Activated CD4-positive, alpha-beta T cell treated with anti-CD3 and anti-CD28 coated beads for 4 hours (primary cell): ENCODE measurements at places on chromosomes 5 and 9.

- DNase-seq, result no peak
Observed at GRCh38 chr5:88734191-88734640, 148.8 kb downstream of the MEF2C start.

DNA sequence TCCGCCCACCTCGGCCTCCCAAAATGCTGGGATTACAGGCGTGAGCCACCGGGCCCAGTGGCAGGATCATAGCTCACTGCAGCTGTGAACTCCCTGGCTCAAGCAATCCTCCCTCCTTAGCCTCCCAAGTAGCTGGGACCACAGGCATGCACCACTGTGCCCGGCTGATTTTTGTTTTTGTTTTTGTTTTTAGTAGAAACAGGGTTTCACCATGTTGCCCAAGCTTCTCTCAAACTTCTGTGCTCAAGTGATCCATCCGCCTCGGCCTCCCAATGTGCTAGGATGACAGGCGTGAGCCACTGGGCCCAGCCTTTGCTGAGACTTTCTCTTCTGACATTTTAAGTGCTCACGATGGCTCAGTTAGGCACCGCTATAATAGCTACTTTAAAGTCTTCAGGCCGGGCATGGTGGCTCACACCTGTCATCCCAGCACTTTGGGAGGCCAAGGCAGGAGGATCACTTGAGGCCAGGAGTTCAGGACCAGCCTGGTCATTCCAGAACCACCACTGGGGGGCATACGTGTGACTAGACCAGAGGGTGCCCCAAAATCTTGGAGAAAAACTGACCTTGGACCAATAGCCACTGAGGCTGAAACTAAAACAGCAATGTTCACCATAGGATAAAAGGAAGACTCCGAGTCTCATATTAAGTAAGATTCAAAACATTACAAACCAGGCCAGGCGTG lies 3.1 kb upstream of the ENTPD8 start:
- no peak for DNase-seq

- no peak for DNase-seq
Observed at GRCh38 chr5:147482706-147483180, 27.1 kb downstream of the DPYSL3 start.

- DNase-seq, result no peak
Observed at GRCh38 chr9:81156381-81156780, 533.0 kb downstream of the TLE1 start.

DNA sequence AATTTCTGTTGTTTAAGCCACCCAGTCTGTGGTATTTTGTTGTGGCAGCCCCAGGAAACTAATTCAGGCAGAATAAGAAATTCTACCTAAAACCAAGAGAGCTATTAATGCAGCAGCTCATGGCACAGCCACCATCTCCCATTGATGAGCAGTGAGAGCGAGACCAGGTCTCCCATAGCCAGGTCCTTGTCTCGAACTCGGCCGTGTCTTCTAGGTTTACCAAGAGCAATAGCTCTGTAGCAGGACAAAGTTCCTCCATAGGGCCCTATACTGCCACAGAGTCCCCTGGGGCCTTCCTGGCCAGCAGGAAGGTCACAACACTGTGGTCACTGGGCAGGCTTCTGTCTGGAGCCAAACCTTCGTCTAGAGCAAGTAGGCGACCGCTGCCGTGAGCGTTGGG lies 34.5 kb upstream of the TJP2 start:
- DNase-seq, result no peak

DNA sequence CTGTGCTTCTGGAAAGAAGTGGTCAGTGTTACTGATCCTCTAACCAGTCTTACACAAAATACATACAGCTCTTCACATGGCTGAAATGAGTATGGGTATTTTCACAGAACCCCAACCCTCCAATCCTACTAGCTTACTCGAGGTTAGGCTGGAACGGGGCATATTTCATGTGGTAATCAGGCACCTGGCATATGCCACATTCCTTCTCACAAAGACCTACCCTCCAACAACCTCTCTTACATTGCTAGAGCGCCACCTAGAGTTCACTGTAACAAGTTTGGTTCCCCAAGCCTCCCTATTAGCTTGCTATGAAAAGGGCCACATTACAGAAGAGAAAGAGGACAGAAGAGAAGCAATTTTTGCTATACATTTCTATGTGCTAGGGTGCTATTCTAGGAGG lies 597.3 kb downstream of the PRELID2 start:
- DNase-seq, result no peak

GRCh38 chr5:91018712-91019371 lies 364.3 kb downstream of the ARRDC3 start:
- no peak for DNase-seq

DNA sequence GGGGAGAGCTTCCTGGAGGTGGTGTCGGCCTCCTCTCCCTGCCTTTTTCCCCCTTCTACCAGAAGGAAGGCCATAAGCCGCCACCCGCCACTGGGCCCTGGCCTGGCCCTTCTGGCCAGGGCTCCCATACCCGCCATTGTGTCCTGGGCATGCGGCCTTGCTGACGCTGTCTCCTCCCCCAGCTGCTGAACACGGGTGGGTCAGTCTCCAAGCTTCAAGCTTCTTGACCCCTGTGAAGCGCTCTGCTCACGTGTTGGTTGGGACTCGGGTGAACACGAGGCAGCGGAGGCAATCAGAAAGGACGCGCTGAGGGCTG lies 24.2 kb upstream of the UBAC1 start:
- DNase-seq, result no peak

DNA sequence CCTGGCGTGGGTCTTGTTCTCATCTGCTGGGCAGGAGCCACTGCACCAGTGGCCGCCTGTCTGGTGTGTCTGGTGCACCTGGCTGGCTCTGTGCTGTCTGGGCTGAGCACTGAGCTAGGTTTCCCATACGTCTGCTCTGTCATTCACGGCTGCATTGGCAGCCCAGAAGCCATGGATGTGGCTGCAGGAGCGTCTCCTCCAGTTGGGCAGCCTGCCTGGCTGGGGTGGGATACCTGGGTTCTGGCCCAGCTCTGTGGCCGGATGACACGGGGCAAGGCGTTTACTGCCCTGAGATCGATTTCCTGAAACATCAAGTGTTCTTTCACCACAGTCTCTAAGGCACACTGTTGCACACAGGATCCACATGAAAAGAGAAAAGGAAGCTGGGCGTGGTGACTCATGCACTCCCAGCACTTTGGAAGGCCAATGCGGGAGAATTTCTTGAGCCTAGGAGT lies 25.5 kb upstream of the SLC25A51 start:
- DNase-seq, result no peak

DNA sequence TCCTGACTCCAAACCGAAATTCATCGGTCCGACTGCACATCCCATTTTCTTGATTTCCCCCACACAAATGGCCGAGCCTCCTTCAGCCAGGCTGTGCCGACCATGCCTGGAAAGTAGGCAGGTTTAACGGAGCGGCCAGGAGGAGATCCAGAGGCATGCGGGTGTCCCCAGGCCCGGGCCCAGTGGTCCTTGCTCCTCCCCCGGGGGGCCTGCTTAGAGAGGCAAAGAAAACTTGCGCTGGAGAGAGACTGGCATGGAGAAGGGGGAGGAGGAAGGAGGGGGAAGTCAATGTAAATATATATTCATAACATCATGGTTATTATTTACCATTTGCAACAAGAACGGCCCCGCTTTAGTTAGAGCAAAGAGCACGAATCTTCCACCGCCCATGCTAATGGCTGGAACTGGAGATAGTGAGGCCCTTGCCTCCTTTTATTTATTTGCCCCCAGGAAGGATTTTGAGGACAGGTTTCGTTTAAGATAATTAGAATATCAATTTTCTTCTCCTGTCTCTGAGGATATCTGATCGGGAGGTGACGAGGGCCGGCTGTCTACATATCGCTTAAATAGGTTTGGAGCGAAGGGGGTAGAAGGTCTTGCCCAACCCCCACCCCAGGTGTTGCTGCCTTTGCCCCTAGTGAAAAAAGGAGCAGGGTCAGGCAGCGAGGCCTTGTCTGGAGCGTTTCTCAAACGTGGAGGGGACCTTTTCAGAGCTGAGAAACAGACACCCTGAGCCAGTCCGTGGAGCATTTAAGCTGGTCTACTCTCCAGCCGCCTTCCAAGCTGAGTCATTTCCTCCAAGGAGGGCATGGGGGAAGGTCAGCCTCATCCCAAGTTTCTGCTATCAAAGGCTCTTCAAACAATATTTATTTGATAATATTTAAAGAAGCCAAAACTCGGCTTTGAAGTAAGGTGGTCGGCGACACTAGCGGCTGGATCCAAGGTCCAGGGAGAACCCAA lies 2.5 kb downstream of the BARHL1 start:
- DNase-seq, result no peak

DNA sequence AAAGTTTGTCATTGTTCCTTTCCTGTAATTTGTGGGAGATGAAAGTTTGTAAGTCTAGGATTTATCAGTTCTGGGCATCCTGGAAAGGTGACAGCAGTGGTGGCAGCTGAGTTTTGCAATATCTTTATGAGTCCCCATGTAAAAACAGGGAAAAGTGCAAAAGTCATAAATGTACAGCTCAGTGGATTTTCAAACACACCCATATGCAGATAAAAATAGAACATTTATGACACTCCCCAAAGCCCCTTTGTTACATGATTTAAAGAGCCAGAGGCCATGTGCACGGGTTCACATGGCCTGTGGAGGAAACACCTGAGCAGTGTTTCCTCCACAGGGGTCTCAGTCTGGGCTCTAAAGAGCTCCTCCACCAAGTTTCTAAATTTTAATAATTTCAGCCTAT lies 6.3 kb downstream of the TMEM38B start:
- DNase-seq, result no peak

DNA sequence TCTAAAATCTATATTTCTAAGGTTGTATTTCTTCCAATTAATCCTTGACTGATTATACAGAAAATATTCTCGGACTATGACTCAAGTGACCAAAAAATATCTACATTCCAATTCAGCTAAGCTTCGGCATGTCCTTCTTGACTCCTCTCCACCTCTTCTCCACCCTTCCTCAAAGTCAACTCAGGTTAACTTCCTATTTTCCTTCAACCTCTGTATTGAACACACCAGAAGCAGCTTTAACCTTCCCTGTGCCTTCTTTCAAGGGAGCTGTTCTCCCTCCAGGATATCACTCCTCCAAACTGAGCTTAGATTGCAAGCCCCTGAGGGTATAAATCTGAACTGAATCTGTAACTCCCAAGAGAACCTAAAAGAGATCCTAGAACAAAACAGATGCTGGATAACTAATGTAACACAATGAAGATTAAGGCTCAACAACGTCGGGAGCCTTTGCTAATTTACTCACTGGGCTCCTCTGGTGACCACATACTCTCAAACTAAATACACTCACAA lies 1.1 kb downstream of the SLCO4C1 start:
- DNase-seq, result no peak

- no peak for DNase-seq
Observed at GRCh38 chr9:7935681-7936080, 136.1 kb upstream of the DMAC1 start.

DNA sequence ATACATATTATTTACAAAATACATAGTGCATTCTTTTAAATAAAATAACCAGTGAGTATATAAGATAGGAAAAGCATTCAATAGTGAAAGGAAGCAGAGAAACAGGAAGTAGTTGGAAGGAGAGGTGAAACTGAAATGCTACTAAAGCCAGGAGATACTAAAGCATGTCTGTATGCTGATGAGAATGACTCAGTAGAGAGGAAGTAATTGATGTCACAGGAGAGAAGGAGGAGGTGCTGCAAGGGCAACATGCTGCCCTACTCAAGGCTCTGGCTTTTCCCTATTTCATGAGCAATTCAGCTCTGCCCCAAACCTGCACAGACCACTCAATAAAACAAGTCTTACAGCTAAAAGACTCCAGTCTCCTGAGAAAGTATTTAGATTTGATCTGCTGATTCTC lies 108.5 kb upstream of the TXNDC8 start:
- no peak for DNase-seq

- DNase-seq, result no peak
Observed at GRCh38 chr5:151463137-151464029, 16.0 kb downstream of the SLC36A1 start.

GRCh38 chr5:4541334-4541733 lies 598.8 kb upstream of the ADAMTS16 start:
- no peak for DNase-seq

- DNase-seq, result no peak
Observed at GRCh38 chr9:133375116-133375723, 640 bp downstream of the SURF4 start.

DNA sequence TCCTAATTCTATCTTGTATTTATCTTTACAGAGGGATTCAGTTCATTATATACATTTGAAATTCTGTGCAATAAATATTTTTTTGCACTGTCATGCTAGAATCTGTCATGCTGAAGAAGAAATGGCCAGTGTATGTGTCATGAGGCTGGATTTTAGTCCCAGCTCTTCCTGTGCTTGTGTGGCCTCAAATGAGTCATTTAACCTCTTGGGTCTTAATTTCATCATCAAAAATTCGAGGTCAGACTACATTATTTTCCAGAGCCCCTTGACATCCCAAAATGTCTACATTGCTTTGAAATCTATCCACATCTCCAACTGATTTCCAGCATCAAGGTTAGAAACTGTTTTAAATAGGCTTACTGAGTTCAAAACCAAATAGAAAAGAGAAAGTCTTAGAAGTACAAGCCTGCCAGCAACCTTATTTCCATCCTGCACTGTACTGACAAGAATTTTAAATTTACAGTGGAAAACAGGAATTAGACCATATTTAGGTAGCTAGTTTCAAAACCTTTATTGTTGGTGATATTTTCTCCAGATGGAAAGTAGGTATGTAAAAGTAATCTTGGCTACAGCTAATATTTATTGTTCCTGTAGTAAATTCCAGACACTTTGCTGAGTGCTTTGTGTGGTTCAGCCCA lies 96.7 kb upstream of the MAMDC2 start:
- no peak for DNase-seq

DNA sequence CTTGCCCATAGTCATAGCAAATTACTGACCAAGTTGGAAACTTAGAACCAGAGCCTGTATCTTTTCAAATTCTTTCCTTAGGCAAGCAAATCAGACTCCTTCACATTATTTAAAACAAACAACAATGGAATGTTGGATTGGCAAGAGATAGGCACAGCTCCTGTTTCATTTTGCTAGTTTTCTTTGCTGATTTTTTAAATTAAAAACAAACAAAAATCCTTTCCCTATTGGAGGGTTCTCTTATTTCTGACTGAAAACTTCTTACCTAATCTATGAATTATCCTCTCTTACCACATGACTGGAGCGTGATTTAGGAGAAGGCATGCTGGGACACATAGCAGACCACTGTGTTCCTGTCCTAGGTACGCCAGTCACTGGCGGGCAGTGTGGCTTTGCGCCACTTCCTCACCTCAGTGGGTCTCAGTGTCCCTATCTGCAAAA lies 63.0 kb downstream of the TTC39B start:
- no peak for DNase-seq

GRCh38 chr5:149372932-149373331 lies 6.2 kb downstream of the IL17B start:
- no peak for DNase-seq

DNA sequence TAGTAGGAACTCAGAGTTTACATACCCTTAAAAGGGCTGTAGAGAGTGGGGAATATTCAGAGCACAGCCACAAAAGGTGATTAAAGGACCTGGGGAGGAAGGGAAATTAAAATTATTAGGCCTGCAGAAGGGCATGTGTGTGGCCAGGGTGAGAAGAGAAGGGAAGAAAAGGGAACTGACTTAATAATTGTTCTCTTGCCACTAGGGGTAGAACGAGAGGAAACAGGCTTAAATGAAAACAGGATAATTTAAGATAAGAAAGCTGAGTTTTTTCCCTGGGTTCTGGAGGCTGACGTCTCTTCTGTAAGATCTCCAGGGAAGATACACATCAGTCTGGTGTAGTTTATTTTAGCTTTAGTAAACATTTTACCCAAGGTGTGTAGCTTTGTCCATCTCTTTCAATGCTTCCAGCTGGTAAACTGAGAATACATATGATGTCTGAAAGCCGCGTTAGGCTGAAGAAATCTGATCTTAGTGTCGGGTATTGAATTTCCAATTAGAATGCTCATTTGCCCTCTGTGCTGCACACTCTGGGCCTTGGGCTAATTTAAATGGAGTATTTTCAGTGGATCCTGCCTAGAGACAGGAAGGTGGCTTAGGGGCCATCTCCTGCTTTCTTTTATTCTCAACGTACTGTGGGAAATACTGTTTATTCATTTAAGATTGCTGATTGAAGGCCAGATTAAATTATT lies 416.8 kb downstream of the TMEM38B start:
- no peak for DNase-seq
